H54 (cell line): ENCODE measurements at places on chromosomes 1 and 21.

- DNase-seq, result no peak
Observed at GRCh38 chr1:105736349-105736748, 1320.1 kb upstream of the PRMT6 start.

- DNase-seq, result no peak
Observed at GRCh38 chr1:96367791-96368190, 353.8 kb upstream of the PTBP2 start.

DNA sequence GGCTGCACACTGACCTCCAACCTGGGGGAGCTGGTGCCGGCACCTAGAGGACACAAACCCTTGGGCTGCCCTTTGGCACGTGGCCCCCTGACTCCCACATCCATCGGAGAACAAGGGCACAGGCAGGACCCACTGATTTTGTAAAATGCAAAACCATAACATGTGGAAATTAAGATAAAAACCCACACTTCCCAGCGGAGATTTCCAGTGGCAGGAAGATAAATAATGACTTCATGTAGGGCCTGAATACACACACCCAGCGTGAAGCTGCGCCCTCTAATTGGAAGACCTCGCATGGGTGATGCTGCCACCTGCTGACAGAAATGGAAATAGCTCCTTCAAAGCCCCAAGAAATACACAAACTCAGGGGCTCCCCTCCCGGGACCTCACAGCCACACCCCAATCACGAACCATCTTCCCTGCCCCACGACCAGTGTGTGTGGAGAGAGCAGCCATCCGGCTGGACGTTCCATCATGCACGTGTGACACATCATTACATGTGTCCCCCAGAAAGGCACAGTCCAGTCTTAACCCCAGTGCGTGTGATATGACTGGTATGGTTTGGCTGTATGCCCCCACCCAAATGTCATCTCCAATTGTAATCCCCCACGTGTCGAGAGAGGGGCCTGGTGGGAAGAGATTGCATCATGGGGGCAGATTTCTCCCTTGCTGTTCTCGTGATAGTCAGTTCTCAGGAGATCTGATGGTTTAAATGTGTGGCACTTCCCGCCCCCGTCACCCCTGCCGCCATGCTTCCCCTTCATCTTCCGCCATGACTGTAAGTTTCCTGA, 5.7 kb upstream of the TPRG1L start:
- peak; percentile 62 for DNase-seq

- no peak for DNase-seq
Observed at GRCh38 chr1:64499011-64499410, 29.1 kb downstream of the CACHD1 start.

- DNase-seq, result peak; percentile 92
Observed at GRCh38 chr1:229625915-229626831, at the start of the genes TAF5L and URB2. Gene TAF5L (minus strand): TSS chr1:229626122. CDS start chr1:229614482, 11,640 bp downstream. Gene URB2 (plus strand): TSS chr1:229626247. CDS start chr1:229627634, 1,387 bp downstream.

DNA sequence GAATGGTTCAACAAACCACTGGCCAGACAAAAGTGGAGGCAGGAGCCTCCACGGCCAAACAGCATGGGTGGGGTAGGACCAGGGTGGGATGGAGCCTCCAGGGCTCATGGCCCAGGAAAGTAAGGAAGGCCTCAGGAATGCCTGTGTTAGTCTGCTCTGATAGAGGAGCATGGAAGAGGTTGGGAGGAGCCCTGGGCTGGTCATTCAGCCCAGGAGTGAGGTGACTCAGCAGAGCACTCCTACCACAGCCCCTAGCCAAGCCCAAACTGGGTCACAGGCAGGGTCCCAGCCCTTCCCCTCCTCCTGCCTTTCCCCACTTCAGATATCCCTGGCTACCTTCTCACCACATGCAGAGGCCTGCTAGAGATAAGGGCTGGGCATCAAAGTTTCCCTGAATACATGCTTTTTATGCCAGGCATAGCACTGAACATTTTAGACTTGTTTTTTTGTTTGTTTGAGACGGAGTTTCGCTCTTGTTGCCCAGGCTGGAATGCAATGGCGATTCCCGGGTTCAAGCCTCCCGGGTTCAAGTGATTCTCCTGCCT, 3.1 kb upstream of the SHISA4 start:
- DNase-seq, result peak; percentile 87
